Brain pericyte (primary cell): ENCODE measurements at places on chromosomes 3 and 15.
A peak's percentile ranks its signal among the peaks of the same experiment; 100 is the strongest.

DNA sequence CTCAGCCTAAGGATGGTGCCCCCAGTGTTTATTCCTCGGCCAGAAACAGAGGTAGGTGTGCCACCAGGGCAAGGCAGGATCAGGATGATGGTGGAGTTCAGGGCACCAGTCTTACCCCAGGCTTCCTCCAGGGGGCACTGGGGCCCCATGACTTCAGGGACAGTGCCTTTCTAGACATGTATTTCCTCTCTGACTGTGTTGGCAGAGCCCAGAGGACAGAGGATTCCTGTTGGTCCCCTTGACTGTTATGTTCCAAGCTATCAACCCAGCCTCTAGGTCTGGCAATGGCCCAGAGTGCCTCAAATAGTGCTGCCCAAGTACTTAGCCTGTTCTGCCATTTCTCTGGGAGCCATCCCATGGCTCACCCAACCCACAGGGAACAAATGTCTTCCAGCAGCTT is 2.8 kb downstream of the HEMK1 start:
- DNase-seq: no peak

DNA sequence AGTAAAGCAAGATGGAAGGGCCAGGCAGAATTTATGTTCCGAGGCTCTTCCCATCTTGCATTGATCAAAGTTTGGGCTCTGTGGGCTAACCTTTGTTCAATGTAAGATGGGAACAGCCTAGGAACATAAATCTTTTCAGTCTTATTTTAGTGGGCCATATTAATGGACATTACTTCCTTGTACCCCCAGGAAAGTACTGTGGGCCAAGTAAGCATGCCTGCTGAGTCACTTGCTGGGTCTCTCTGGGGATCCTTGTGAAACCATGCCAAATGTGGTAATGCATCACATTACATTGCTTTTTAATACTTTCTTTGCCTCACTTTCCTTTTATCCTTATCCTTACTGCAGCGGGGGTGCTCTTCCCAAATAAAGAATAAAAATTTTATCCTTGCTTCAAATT is 349.5 kb upstream of the POU1F1 start:
- DNase-seq: no peak

DNA sequence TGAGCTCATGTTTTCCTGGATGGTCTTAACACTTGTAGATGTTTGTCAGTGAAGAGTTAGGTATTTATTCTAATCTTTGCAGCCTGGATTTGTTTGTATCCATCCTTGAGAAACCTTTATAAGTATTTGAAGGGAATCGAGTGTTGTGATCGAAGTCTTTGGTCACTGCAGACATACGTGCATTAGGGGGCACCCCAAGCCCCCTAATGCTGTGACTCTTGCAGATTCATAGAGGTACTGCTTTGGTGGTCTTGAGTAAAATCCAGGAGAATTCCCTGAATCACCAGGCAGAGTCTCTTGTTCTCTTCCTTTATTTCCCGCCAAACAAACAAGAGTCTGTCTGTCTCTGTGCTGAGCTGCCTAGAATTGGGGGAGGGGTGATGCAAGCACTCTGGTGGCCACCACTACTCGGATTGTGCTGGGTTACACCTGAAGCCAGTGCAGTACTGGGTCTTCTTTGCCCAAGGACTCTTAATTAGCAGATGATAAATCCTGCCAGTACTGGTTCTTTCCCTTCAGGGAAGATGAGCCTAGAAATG is 170.5 kb upstream of the POU1F1 start:
- DNase-seq: no peak

DNA sequence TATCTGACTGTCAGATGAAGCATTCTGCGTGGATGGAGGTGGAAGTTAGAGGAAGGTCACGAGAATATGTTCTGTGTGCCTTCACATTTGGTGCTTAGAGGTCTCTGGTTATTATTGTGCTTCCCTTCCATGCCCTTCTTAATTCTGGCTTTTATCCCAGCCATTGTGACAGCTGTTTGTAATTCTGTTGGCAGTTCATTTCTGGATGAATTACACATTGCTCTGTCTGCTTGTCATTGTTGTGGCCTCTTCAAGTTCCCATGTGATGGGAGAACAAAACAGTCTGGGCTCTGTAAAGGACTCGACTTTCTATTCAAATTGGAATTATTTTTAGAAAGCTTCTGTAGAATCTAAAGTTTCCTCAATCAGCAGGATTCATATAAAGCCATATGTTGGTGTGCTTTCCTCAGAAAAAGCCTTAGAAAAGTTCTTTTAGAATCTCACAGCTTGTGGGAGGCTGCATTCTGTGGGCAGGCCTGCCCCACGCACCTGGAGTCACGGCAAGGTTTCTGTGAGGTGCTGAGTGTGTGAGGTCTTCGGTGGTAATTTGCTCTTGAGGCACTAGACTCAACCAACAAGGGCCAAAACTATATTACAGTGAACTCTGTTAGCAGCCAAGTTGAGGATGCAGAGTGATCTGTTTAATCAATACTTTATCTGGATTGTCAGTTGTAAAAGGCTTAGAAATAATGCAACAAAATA is 397.4 kb upstream of the AZI2 start:
- DNase-seq: no peak

GRCh38 chr3:15557511-15557946 is 36.0 kb upstream of the COLQ start:
- DNase-seq: peak; percentile 49

- DNase-seq: peak; percentile 77
Measured at GRCh38 chr15:33126559-33127290, 67.8 kb downstream of the FMN1 start.

- DNase-seq: no peak
Measured at GRCh38 chr15:41892621-41893421, 1.0 kb downstream of the SPTBN5 start.

GRCh38 chr15:62788224-62788623 is 254.3 kb upstream of the TPM1 start:
- no peak for DNase-seq

- DNase-seq: no peak
Measured at GRCh38 chr3:154310840-154311239, 13.4 kb downstream of the DHX36 start.

DNA sequence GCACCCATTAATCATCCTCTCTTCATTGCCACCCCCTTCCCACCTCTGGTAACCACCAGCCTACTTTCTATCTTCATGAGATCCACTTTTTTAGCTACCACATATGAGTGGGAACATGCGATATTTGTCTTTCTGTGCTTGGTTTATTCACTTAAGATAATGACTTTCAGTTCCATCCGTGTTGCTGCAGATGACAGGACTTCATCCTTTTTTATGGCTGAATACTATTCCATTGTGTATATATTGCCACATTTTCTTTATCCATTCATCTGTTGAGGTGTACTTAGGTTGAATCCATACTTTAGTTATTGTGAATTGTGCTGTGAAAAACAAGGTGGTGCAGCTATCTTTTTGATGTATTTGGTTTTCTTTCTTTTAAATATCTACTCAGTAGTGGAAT is 53.3 kb upstream of the NR2C2 start:
- DNase-seq: no peak

GRCh38 chr15:73996939-73997338 is 2.4 kb downstream of the PML start:
- no peak for DNase-seq

DNA sequence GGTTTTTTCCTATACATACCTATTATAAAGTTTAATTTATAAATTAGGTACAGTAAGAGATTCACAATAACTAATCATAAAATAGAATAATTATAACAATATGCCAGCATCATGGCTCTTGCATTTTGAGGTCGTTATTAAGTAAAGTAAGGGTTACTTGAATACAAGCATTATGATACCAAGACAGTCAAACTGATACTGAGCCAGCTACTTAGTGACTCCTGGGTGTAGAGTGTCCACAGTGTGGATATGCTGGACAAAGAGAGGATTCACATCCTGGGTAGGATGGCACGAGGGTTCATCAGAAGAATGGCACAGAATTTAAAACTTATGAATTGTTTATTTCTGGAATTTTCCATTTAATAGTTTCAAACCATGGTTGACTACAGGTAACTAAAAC is 157.2 kb upstream of the IL12A start:
- no peak for DNase-seq

GRCh38 chr15:38588672-38589071 is 24.1 kb upstream of the RASGRP1 start:
- DNase-seq: no peak
